GM20000 (cell line): ENCODE measurements at places on chromosomes 7 and 10.
A peak's percentile ranks its signal among the peaks of the same experiment; 100 is the strongest.

- no peak for DNase-seq
These were observed 122.2 kb downstream of the KMT2E start for GRCh38 chr7:105136221-105136620.

DNA sequence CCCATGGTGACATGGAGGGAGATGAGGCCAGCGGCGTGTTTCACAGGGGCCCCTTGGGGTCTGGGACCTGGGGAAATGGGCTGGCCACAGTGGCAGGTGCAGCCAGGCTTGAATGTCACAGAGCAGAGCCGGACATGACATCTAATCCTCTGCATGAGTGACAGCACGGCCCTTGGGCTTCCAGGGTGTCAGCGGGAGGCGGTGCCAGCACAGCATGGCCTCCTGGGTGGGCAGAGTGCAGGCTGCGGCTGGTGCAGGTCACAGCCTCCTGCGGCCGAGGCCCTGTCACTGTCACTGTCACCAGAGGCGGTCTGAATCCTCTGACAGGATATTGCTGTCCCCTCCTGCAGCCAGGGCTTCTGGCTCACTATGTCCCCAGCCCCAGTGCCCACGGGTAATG lies 18.2 kb downstream of the BHLHA15 start:
- DNase-seq: no peak

DNA sequence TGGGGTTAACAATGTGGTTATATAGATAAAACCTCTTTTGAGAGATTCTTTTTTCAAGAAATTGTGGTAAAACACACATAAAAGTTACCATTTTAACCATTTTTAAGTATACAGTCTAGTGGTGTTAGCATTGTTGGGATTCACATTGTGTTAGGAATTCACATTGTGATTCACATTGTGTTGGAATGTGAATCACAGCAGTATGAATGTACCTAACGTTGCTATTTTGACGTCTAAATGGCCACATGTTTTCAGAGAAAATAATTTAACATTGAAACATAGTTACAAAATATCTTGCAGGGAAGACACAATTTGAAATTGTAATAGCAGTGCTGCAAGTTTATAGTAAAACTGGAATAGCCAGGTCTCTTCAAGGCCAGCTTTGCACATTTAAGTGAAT lies 129.0 kb downstream of the BICC1 start:
- DNase-seq: no peak

DNA sequence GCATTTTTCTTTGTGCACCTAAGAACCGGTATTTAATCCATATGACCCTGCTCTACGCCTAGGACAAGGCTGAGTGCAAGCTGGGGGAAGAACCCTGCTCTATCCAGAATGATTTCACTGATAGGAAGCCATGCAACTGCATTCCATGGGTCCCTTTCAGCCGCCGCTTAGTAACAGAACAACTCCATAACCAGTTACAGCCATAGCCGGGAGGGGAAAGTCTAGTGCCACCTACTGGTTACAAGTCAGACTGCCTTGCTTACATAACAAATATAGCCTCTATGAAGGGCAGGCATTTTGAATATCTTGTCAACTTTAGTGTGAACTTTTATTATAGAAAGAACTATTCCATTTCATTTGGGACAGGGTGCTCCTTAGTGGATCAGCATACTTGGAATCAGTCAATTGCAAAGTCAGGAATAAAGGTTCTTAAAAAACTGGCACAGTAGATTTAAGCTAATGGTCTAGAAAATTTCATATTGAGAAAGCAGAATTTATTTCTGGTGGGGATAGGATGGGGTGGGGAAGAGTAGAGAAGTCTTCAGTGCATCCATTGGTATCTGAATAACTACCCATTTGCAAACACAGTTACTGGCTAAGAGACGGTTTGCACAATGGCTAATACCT lies 521.7 kb downstream of the ADRA2A start:
- peak; percentile 59 for DNase-seq

DNA sequence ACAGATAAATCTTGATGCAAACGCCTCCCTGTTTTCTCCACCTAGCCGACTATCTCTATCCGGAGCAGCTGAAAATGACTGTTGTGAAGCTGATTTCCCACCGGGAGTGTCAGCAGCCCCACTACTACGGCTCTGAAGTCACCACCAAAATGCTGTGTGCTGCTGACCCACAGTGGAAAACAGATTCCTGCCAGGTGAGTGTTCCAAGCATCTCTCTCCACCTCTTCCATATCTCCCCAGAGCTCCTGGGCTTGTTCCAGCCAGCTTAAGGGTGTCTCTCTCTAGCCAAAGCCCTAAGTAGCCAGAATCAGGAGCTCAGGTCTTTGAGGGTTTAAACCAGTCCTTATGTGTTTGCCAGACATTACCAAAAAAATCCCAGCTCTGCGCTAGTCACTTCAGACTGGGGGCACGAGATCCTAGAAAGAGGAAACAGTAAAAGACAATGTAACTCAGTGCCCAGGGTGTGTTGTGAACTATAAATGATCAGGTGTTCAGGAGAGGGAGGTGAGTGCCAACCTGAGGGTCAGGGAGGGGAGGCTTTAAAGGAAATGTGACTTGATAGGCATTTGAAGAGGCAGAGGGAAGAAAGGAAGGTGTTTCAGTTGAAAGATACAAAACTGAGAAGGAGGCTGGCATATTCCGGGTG lies 4.4 kb downstream of the PLAU start:
- DNase-seq: no peak

DNA sequence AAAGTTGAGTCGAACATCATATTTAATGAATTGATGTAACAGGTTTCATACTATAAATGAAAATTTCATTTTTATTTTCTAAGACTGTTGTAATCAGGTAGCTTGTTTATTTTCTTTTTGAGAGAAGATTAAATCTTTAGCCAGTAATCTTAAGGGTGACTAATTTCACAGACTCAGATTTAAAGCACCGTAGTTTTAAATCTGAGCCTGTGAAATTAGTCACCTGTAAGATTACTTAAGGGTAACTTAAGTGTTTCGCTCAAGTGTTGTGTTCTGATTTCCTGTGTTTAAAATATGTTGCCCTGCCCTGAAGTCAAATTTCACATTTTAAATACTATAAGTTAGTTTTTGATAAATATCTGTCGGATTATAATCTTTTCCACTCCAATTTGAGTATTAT lies 35.8 kb upstream of the TMEM236 start:
- DNase-seq: no peak

DNA sequence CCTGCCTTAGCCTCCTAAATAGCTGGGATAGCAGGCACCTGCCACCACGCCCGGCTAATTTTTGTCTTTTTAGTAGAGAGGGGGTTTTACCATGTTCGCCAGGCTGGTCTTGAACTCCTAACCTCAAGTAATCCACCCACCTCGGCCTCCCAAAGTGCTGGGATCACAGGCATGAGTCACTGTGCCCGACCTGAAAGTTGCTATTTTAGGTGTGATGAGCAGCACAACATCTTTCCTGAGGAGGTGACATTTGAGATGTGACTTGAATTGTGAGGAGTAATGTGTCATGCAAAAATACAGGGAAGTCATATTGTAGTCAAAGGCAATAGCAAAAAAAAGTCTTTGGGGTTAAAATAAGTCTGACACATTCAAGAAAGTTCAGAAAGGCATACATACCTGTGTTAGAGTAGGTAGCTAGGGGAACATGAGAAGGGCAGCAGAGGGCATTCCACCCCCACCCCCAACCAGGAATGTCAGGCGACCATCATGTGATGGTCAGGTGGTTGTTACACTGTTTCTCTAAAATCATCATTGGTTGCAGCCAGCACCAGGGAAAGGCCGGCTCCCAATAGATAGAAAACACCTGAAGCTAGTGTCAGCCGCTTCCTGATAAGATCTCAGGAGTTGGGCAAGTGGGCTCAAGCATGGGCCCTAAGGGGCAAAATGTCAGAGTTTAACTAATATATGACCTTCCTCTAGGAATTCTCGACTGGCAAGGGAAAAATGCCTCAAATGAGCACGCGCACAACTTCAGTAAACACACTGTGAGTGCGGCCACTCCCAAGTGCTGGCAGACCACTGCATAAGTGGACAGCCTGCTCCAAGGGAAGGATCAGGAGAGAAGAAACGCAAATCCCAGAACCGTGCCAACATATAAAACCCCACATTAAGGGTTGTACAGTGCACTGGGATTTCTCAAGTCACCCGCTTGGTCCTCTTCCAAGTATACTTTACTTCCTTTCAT lies at the start of gene TACC2:
Gene TACC2, plus strand, starts transcription at position 803 of the 964 bp plus-strand sequence. CDS start 32,819 bp downstream, outside the sequence.
- DNase-seq: no peak

- no peak for DNase-seq
These were observed 28.8 kb upstream of the ZNF488 start for GRCh38 chr10:47412869-47413268.

- DNase-seq: no peak
These were observed 2.2 kb downstream of the NDST2 start for GRCh38 chr10:73809061-73809818.

GRCh38 chr7:121279822-121280221 lies 49.0 kb upstream of the WNT16 start:
- DNase-seq: no peak

GRCh38 chr10:21993360-21994001 lies 10.0 kb downstream of the DNAJC1 start:
- DNase-seq: peak; percentile 15

GRCh38 chr10:125808047-125808446 lies 15.0 kb downstream of the UROS start:
- DNase-seq: no peak

- DNase-seq: no peak
These were observed 96.4 kb downstream of the FAS start for GRCh38 chr10:89086801-89087521.

DNA sequence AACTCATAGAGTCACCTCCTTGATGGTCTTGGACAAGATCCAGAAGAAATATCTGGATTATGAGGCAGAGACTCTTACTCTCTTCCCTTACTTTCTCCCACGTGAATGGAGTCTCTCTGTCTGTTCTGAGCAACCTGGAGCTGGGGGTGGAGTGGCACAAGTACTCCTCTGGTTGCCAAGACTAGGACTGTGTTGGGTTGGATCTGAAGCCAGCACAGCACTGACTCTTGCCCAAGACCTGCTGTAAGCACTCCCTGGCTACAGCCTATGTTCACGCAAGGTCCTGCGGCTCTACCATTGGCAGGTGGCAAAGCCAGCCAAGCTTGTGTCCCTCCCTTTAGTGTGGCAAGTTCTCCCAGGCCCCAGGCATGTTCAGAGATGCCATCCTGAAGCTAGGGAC lies 488.2 kb upstream of the NRG3 start:
- no peak for DNase-seq

- DNase-seq: no peak
These were observed 30.5 kb downstream of the CTNNA3 start for GRCh38 chr10:67665491-67665890.

- DNase-seq: no peak
These were observed 578.5 kb downstream of the GALNT17 start for GRCh38 chr7:71710442-71710841.

DNA sequence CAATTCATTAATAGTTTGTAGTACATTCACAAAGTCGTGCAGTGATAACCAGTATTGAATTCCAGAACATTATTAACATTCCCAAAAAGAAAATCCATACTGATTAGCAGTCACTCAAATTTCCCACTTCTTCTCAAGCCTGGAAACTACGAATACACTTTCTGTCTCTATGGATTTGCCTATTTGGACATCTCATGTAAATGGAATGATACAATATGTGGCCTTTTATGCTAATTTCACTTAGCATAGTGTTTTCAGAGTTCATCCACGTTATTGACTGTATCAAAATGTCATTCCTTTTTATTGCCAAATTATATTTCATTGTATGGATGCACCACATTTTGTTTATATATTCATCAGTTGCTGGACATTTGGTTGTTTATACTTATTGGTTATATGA lies 78.8 kb downstream of the STK31 start:
- DNase-seq: no peak

- no peak for DNase-seq
These were observed 26.4 kb downstream of the YAE1 start for GRCh38 chr7:39592586-39592985.

- DNase-seq: no peak
These were observed 675.0 kb downstream of the CNTNAP2 start for GRCh38 chr7:146791344-146792285.

DNA sequence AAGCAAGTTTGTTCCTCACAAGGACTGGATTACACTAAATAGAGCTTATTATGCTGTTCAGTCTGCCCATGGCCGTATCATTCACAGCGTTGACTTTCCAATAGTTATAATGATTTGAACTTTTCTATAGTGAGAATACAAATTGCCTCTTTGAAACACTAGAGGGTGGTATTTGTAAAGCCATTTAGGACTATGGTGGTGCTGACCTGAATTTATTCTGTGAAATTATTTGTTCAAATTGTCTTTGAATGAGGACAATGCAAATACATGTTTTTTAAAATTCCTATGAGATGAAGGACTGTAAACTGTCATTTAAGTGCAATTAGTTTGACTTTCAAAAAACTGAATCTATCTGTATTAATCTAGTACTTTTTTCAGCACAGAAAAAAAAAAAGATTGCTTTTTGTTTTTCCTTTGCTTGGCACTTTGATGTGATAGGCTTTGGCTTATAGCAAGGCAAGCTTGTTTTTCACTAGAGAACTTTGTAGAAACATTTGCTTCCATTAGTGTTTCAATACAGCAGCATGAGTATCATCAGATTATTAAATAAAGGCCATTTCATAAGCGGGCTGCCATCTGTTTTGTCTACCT lies 122.7 kb upstream of the TMEM229A start:
- DNase-seq: peak; percentile 15

GRCh38 chr10:71717056-71717455 lies 2.5 kb downstream of the C10orf105 start:
- DNase-seq: no peak

- peak; percentile 41 for DNase-seq
These were observed 27.6 kb upstream of the BMS1 start for GRCh38 chr10:42755028-42755451.

DNA sequence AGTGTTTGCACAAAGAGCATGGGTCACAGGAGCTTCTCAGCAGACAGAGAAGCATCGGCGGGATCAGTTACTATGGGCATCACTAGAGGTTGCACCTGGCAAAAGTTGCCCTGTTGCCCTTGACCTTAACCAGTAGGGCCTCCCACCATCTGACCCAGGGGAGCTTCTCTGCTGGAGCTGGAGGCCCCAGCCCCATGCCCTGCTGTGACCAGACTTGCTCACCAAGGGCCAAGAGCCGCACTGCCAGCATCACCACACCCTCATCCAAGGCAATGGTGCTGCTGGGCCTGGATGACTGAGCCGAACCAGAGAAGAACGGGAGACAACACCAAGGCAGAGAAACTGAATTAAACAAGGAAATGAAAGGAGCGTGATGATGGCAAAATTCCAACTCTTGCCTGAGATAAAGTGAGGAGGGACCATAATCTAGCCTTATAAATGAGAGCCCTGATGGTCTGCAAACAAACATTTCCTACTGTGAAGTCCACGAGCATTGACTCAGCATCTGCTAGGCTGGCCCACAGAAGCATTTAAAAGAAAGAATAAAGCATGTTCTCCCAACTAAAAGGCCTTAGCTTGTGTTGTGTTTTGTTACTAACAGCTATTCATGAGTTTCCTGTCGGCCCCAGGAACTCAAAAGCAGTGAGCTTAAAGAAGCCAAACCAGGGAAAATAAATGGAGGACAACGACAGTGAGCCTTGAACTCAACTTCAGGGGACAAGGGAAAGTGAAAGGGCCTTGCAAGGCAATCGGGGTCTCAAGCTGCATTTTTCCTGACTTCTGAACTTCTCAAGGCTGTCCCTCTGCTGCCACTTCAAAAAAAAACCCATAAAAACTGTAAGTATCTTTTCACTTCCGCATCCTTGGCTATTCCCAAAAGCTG lies 60.4 kb downstream of the AFAP1L2 start:
- no peak for DNase-seq

GRCh38 chr10:33818343-33818742 lies 483.9 kb upstream of the NRP1 start:
- DNase-seq: no peak
